ENCODE measurements at places on chromosomes 5 and 9. TPM values are rescaled to one million over a fixed set of nuclear protein-coding genes. Genes with fewer than 3 reads are reported as not detected.

The UBAP1 gene
- total RNA-seq, result 40.2 TPM

The TMEM215 gene
- not detected for total RNA-seq

The KIF24 gene
- 0.19 TPM for total RNA-seq

The ACTBL2 gene
- total RNA-seq, result not detected

The IFNB1 gene
- not detected for total RNA-seq

The MTRR gene
- 54.1 TPM for total RNA-seq

The ARHGEF37 gene
- 1.2 TPM for total RNA-seq

GRCh38 chr5:173764332-173765028 is 123.7 kb upstream of the CPEB4 start:
- H3K36me3 ChIP-seq, result no peaks in the 10 kb centered on the region
- H3K4me3 ChIP-seq, result no peak overlapping the region
- no peaks in the 10 kb centered on the region for H3K27me3 ChIP-seq
- H3K4me1 ChIP-seq, result no peaks in the 10 kb centered on the region
- DNase-seq, result no peak
- H3K27ac ChIP-seq, result no peak overlapping the region

GRCh38 chr9:29439961-29440360 is 1866.7 kb upstream of the C9orf72 start:
- H3K36me3 ChIP-seq, result no peaks in the 10 kb centered on the region
- no peaks in the 10 kb centered on the region for H3K4me1 ChIP-seq
- H3K4me3 ChIP-seq, result no peak overlapping the region
- DNase-seq, result no peak

DNA sequence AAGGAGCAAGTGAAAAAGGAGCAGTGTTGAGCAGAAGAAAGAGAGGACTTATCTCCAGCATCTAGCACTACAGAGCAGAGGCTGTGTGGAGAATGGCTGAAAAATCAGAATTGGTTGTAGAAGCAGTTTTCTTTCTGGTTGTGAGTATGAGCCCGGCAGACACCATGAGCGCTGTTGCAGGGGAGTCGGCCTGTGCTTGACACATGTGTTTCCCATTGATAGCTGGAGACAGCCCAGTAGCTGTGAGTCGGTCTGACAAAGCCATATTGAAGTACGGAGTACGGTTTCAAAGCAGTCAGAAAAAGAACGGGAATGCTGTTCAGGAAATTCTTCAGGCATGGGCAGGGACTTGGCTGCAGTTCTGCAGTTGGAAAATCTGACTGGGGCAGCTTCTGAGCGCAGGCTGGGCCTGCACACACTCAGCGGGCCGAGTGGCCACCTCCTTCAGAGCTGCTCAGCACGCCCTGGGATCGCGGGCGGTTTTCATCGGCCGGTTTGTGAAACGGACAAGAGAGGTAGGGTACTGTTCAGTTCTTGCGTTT is at the start of gene SGCD:
TSS of gene SGCD (plus strand) at position 447 of the 542 bp plus-strand sequence.
- H3K36me3 ChIP-seq, result no peaks in the 10 kb centered on the region
- H3K4me3 ChIP-seq, result no peak within 1 kb of the TSS
- no peak within 1 kb of the TSS for H3K27ac ChIP-seq

GRCh38 chr5:31688515-31689092 is 49.7 kb downstream of the PDZD2 start:
- DNase-seq, result no peak
- peaks cover 2% of the 10 kb centered on the region for H3K27me3 ChIP-seq
- H3K27ac ChIP-seq, result no peak overlapping the region
- H3K36me3 ChIP-seq, result no peaks in the 10 kb centered on the region
- H3K4me1 ChIP-seq, result no peaks in the 10 kb centered on the region
- H3K4me3 ChIP-seq, result no peak overlapping the region

- H3K27ac ChIP-seq, result no peak overlapping the region
- no peaks in the 10 kb centered on the region for H3K36me3 ChIP-seq
- H3K27me3 ChIP-seq, result no peaks in the 10 kb centered on the region
- H3K4me3 ChIP-seq, result no peak overlapping the region
- peak; percentile 41 for DNase-seq
These were observed 110.7 kb upstream of the RAD23B start for GRCh38 chr9:107172160-107172978.

DNA sequence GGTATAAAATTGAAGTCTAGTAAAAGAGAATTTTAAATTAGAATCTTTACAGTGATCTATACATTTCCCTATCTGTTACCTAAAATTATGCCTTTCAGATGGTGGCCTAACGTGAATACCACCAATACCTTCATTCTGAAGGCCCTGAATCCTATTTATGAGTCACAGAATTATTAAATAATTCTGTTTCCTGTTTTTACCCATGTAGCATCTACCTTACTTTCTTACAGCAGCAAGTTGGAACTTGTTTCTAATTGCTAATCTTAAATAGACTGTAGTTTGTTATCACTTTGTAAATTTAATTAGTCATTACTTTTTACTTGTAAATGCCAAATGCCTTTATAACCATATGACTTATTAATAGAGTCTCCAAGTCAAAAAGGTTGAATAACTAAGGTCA is 135.0 kb downstream of the PDE4D start:
- no peaks in the 10 kb centered on the region for H3K4me1 ChIP-seq
- no peaks in the 10 kb centered on the region for H3K36me3 ChIP-seq
- DNase-seq, result no peak
- H3K4me3 ChIP-seq, result no peak overlapping the region
- H3K27me3 ChIP-seq, result no peaks in the 10 kb centered on the region
- H3K27ac ChIP-seq, result no peak overlapping the region

DNA sequence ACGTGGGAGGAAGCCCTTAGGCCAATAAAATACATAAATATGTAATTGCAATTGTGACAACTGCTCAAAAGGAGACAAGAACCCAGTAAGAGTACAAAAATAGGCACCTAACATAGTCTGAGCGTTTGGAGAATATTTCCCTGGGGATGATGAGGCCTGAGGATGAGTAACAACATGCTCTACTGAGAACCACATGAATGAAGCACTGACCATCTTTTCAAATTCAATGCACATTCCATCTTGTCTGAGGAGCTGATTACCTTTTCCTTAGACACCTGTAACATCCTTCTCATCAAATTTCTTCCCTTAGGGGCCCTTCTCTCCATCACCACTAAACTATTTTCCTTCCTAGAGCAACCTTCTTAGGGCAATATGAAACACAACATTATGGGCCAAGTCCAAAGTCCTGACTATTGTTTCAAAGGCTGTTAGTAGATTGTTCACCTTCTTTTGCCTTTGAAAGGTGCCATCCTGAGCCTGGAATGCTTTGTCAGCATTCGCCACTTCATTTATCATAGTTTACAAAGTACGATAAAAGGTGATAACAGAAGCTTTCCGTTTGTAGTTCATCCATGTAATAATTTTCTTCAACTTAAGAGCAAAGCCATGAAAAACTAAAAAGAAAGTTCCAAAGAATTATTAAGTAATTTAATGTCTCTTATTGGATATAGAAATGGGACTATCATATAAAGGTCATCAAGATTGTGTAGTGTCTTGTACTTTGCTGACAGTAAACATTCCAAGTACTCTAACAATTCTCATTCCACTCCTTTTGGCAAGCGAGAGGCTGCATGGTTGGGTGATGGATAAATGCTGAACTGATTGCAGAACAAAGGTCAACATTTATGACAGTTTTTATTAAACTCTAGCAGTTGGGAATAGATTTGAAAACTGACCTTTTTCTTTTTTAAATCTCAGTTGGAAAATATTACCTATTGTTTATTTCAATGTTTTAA is 471.3 kb downstream of the PDE4D start:
- no peaks in the 10 kb centered on the region for H3K36me3 ChIP-seq
- H3K4me3 ChIP-seq, result no peak overlapping the region
- H3K4me1 ChIP-seq, result no peaks in the 10 kb centered on the region
- H3K27me3 ChIP-seq, result peaks cover 8% of the 10 kb centered on the region
- H3K27ac ChIP-seq, result no peak overlapping the region
- no peak for DNase-seq

DNA sequence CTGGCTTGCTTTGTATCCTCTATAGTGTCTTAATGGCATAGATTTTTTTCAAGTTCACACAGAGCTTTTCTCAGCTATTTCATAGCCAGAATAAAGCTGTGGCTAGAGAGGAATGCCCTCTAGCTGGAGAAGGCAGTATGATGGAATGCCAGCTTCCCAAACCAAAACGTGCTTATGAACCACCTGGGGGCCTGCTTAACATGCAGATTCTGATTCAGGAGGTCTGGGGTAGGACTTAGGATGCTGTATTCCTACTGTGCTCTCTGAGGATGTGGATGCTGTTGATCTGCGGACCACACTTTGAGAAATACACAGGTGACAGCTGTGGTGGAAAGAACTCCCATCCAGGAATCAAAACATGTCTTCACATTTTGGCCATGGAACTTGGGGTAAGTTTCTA is 49.9 kb upstream of the DPYSL3 start:
- H3K36me3 ChIP-seq, result no peaks in the 10 kb centered on the region
- H3K4me3 ChIP-seq, result no peak overlapping the region
- H3K4me1 ChIP-seq, result no peaks in the 10 kb centered on the region
- no peak for DNase-seq

DNA sequence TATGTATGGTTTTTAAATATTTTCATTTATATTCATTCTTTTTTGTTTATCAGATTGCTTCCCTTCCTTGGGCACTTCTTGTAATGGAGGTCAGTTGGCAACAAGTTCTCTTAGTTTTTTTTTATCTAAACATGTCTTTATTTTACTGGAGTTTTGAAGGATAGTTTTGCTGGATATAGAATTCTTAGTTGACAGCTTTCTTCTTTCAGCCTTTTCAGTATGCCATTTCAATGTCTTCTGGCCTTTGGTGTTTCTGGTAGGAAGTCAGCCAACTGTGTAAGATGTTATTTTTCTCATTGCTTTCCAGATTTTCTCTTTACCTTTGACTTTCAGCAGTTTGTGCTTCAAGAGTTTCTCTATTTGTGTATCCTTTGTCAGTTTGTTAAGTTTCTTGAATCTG is 14.2 kb downstream of the SLC12A2 start:
- DNase-seq, result no peak
- peaks cover 12% of the 10 kb centered on the region for H3K4me1 ChIP-seq
- H3K36me3 ChIP-seq, result peaks cover 34% of the 10 kb centered on the region
- H3K4me3 ChIP-seq, result no peak overlapping the region

- no peak overlapping the region for H3K4me3 ChIP-seq
- no peaks in the 10 kb centered on the region for H3K4me1 ChIP-seq
- peaks cover 12% of the 10 kb centered on the region for H3K36me3 ChIP-seq
These were observed 1.8 kb downstream of the ACTL7A start for GRCh38 chr9:108863891-108864290.

DNA sequence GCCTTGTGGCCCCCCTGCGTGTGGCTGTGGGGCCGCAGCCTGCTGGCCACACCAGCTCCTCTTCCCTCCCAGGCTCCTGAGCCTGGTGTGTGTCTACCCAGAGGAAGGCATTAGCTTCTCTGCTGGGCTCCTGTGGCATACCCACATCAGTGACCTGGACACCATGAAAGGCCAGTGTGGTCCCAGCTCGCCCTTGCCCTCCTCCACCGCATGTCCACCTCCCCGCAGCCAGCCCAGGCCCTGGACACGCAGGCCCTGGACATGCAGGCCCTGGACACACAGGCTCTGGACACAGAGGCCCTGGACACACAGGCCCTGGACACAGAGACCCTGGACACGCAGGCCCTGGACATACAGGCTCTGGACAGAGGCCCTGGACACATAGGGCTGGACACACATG is 153.4 kb upstream of the PPP1R26 start:
- no peaks in the 10 kb centered on the region for H3K4me1 ChIP-seq
- H3K27ac ChIP-seq, result no peak overlapping the region
- no peaks in the 10 kb centered on the region for H3K36me3 ChIP-seq
- H3K27me3 ChIP-seq, result peaks cover 15% of the 10 kb centered on the region
- DNase-seq, result no peak

GRCh38 chr9:38057416-38058195 is 11.4 kb downstream of the SHB start:
- H3K4me3 ChIP-seq, result no peak overlapping the region
- no peak overlapping the region for H3K27ac ChIP-seq
- DNase-seq, result no peak
- no peaks in the 10 kb centered on the region for H3K27me3 ChIP-seq

- H3K4me1 ChIP-seq, result no peaks in the 10 kb centered on the region
- H3K27me3 ChIP-seq, result no peaks in the 10 kb centered on the region
- no peaks in the 10 kb centered on the region for H3K36me3 ChIP-seq
- no peak for DNase-seq
- no peak overlapping the region for H3K4me3 ChIP-seq
These were observed 274.5 kb downstream of the TLE1 start for GRCh38 chr9:81414836-81415235.

DNA sequence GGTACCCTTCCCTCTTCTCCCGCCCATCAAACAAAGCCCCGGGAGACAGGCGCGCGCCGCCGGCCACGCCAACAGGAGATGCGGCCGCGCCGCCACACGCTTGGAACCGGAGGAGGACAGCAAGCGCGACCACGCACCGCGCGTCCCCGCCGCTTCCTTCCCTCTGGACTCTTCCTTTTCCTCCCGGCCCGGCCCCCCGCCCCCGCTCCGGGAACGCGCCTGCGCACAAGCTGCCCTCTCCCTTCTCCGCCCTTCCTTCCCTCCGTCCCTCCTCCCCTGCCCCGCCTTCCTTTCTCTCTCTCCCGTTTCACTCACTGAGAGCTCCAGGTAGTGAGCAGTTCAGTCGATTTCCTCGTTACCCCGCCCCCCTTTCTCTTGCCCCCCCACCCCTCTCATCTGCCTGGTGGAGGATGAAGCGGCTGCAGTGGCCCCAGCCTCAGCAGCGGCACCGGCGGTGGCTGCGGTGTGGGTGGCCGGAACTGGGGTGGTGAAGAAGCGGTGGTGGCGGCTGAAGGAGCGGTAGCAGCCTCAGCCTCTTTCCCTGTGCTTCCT is at the start of gene RASA1:
TSS of gene RASA1 (plus strand) at position 310 of the 552 bp plus-strand sequence. CDS start 569 bp downstream, outside the sequence.
- peak within 1 kb of the TSS; percentile 93 for H3K4me3 ChIP-seq
- DNase-seq, result no peak
- no peaks in the 10 kb centered on the region for H3K27me3 ChIP-seq
- peaks cover 3% of the 10 kb centered on the region for H3K36me3 ChIP-seq

DNA sequence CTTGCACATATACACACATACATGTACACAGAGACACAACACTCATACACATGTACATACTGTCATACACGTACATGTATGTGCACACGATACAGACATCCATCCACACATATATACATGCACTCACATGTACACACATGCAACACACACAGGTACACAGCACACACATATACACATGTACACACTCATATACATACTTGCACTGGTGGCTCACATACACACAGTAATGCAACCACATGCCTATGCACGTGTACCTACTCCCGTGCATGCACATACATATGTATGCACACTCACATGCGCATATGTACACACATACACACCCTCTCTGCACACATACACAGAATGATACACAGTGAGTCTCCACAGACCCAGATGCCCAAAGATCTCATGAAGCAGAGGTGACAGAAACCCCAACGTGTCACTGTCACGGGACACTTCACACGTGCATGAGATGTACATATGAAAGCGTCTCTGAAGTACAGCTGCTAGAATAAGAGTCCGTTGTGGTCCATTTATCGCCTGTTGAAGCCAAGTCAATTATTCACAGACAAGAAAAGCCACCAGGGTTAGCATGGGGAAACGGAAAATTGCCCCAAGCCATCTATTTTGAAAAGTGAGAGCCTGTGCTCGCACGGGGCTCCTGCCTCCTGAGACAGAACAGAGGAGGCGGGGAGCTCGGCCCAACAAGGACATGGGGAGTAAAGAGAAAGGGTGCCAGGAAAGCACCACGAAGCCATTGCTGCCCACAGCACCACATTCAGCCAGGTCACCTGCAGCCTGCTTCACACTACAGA is 24.9 kb downstream of the LPCAT1 start:
- DNase-seq, result no peak
- H3K27me3 ChIP-seq, result no peaks in the 10 kb centered on the region
- H3K4me3 ChIP-seq, result no peak overlapping the region

- DNase-seq, result no peak
- no peak overlapping the region for H3K27ac ChIP-seq
- H3K27me3 ChIP-seq, result no peaks in the 10 kb centered on the region
- H3K4me3 ChIP-seq, result no peak overlapping the region
These were observed 36.8 kb downstream of the HMGCR start for GRCh38 chr5:75373862-75374261.

- H3K27ac ChIP-seq, result no peak overlapping the region
- peaks cover 79% of the 10 kb centered on the region for H3K36me3 ChIP-seq
- DNase-seq, result no peak
- no peaks in the 10 kb centered on the region for H3K27me3 ChIP-seq
- no peak overlapping the region for H3K4me3 ChIP-seq
These were observed 19.7 kb downstream of the NDUFS6 start for GRCh38 chr5:1820926-1821325.
